ENCODE measurements at places on chromosomes 11 and 22. TPM values are rescaled to one million over a fixed set of nuclear protein-coding genes. Genes with fewer than 3 reads are reported as not detected.
A peak's percentile ranks its signal among the peaks of the same experiment; 100 is the strongest.

DNA sequence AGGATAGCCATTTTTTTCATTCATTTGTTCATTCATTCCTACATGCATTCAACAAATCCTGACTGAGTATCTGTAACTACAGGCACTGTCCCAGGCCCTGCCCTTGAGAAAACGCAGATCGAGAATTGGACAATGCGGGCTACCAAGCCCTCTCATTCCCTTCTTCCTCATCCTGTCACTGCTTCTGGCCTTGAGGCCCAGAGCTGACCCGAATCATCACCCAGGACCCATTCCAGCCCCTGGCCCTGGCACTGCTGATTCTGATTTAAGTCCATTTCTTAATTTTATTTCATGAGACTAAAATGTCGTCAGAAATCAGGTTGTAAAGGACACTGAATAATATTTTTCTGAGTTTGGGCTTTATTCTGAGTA, 24.3 kb downstream of the COMMD9 start:
- no peak for DNase-seq

- peak; percentile 33 for DNase-seq
Observed at GRCh38 chr11:43942662-43943371, 380 bp downstream of the C11orf96 start.

DNA sequence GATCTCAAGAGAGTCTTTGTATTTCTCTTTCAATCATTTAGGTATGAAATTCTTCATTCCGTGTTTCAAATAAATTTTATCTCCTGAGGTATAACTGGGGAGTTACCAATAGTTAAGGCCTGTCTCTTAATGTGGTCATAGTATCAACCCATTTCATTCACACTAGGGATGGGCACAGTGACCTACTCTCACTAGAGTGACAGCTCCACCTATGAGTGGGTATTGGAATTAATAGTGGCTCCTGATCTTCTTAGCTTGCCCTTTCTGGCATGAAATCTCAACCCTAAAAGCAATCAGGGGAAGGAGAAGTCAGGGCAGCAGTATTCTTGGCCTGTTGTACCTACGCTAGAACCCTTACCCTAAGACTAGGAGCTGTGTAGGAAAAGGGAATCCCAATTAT, 507.7 kb downstream of the FAM181B start:
- DNase-seq: no peak

DNA sequence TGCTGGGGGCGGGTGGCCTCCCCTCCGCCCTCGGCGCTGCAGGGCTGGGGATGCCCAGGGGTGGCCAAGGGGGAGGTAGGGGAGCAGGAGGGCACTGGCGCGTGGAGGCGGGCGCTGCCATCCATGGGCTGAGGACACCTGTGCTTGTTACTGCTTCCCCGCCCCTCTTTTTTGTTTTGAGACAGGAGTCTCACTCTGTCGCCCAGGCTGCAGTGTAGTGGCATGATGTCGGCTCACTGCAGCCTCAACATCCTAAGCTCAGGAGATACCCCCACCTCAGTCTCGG, 683 bp upstream of the FADS3 start:
- DNase-seq: no peak

GRCh38 chr11:134275534-134276395, at the start of gene GLB1L3:
Gene GLB1L3, plus strand, starts transcription at chr11:134276379. Its CDS starts 362 bp downstream, at chr11:134276741.
- no peak for DNase-seq

GRCh38 chr22:49660794-49661781, 166.6 kb downstream of the BRD1 start:
- DNase-seq: no peak

- DNase-seq: no peak
Observed at GRCh38 chr11:10390375-10390774, 64.7 kb upstream of the AMPD3 start.

DNA sequence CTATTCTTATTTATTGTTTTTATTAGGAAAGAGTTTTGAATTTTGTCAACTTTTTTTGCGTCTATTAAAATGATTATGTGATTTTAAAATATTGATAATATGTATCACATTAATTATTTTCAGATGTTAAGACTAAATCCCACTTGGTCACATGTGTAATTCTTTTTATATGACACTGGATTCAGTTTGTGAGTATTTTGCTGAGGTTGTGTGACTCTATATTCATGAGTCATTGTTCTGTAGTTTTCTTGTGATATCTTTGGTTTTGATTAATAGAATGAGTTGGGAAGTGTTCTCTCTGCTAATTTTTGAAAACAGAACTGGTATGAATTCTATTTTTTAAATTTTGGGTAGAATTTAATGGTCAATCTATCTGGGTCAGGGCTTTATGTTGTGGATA, 317.9 kb downstream of the ETS1 start:
- DNase-seq: peak; percentile 24

- DNase-seq: peak; percentile 35
Observed at GRCh38 chr11:111189466-111189865, 56.1 kb upstream of the POU2AF2 start.

GRCh38 chr11:65927904-65928397, 8.7 kb downstream of the DRAP1 start:
- DNase-seq: no peak

GRCh38 chr11:34825315-34825669, 90.9 kb downstream of the APIP start:
- no peak for DNase-seq

- no peak for DNase-seq
Observed at GRCh38 chr11:34929794-34930763, 13.7 kb downstream of the PDHX start.

DNA sequence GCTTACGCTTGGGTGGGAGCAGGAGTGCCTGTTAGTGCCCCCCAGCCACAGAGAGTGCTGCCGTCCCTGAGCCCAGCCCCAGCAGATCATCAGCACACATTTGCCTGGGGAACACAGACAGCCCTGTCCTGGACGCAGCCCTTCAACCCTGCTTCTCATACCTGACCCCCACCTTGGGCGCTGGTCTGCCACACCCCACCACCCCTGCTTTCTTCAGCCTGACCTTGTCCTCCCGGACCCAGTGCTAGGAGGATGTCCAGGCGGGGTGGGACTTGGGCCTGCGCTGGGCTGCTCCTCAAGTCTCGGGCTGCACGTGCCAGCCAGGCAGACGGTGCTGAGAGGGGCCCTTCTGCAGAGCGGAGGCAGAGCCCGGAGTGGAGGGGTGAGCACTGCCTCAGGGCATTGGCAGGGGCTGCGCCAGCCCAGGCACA, 119.2 kb downstream of the KCNQ1OT1 start:
- DNase-seq: no peak

- DNase-seq: no peak
Observed at GRCh38 chr11:69924308-69925161, 105.3 kb upstream of the FGF3 start.

Gene DCHS1
- total RNA-seq: 1.4 TPM

Gene CAPN1
- 110 TPM for total RNA-seq

Gene CHST1
- not detected for total RNA-seq

Gene TRIM51
- not detected for total RNA-seq

Gene LRRC56
- 0.28 TPM for total RNA-seq

Gene ASCL2
- total RNA-seq: not detected

Gene SCGB1D1
- not detected for total RNA-seq

Gene CRYBB2
- not detected for total RNA-seq

Data from IMR-90 (cell line).